ENCODE measurements at places on chromosomes 2 and 18.

- no peak for DNase-seq
Measured at GRCh38 chr2:164479460-164479859, 141.8 kb downstream of the GRB14 start.

DNA sequence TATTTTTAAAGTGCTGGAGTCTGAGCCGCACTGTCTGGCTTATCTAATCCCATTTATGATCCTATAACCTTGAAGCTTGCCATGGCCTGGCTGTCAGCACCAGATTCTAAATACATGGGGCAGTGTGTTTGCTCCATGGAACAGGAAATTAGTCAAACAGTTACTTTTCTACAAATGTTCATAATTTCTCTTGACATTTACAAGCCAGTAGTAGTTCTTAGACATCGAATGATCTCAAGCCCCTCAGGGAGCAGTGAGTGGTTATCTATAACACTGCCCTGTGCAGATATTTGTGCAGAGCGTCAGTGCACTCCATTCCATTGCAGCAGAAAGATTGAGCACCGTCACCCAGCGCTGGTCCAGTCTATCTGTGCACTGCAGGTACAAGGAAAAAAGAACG is 205.2 kb downstream of the AGPS start:
- DNase-seq = no peak

GRCh38 chr2:74181739-74182138 is 3.1 kb upstream of the MOB1A start:
- DNase-seq = no peak

DNA sequence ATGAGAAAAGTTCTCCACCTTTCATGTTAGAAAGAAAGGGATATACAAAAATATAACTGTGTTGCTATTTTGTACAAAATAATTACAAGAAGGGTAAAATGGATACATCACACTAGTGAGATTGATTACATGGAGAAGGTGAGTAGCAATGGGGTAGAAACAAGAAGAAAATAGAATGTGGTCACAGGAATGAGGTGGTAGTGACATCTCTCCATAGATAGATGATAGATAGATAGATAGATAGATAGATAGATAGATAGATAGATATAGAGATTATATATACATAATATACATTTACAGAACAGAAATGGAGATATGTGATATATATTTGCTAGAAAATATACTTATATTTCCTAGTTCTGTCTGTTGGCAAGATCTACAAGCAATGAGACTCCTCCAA is 95.3 kb upstream of the RGPD4 start:
- DNase-seq = no peak

GRCh38 chr2:66440708-66441497 is 6.0 kb downstream of the MEIS1 start:
- no peak for DNase-seq

DNA sequence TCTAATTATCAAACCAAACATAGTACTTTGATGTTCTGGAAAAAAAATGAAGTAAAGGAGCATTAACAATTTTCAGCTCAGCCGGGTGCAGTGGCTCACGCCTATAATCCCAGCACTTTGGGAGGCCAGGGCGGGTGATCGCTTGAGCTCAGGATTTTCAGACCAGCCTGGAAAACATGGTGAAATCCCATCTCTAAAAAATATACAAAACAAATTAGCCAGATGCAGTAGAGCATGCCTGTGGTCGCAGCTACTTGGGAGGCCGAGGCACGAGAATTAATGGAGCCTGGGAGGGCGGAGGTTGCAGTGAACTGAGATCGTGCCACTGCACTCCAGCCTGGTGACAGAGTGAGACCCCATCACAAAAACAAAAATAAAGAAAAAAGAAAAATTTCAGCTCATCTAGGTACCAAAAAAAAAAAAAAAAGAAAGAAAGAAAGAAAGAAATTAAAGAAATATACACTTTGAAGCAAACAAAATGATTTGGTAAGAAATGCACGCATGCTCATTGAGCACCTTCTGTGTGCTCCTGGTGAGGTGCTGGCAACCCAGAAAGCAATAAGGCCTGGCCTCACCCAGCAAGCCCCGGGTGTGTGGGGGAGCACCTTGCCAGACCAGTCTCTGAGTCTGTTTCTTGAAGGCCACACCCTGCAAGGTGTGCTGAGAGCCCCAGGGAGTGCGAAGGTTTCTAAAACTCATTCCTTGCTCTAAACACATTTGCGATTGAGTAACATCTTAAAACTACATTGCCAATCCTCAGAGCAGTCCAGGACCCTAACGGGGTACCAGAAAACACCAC is 133.5 kb downstream of the TFCP2L1 start:
- DNase-seq = no peak

DNA sequence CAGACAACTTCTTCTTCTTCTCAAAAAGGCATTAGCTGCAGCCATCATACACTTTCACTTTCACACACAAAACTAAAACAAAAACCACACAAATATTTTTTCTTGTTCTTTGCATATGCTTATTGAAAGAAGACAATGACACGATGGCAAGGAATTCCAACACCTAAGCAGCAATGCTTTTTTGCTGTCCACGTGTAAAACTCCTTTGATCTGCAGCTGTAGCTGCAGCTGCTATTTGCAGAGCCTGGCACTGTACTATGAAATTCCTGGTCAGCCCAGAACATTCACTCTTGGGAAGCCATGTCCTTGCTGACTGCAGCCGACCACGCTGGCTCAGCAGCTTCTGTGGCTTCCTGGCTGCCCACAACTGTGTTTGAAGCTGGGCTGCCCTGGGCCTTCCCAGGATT is 316.2 kb downstream of the CDH2 start:
- DNase-seq = no peak

DNA sequence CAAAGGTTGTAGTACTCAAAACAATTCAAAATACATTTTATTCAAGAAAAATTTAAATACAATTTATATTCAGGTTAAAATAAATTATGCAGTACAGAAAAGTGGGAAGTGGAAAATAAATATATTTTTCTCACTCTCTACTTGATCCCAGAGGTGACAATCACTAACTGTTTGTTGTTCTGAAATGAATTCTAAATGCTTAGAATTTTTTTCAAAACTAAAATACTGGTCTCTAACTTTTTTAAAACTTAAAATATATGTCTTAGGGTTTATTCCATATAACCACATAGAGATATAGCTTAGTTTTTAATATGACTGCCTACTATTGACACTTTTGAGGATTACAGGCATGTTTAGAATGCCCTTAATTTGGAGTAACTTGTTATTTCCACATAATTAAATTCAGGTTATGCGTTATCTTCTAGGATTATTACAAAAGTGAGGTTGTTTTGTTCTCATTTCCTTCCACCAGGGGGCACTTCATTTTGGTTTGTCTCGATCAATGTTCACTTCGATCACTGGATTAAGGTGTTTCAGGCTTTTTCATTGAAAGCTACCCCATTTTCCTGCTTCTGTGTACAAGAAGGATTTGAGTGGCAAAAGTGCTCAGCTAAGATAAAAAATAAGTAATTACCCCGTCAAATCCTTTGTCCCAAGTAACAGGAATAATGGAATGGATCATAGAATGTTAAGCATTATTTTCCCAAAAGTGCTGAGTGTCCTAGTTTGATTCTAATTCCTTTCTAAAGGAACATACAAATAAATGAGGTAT is 27.1 kb upstream of the TFPI start:
- no peak for DNase-seq

GRCh38 chr2:122210898-122211856 is 455.7 kb downstream of the TSN start:
- DNase-seq = no peak

DNA sequence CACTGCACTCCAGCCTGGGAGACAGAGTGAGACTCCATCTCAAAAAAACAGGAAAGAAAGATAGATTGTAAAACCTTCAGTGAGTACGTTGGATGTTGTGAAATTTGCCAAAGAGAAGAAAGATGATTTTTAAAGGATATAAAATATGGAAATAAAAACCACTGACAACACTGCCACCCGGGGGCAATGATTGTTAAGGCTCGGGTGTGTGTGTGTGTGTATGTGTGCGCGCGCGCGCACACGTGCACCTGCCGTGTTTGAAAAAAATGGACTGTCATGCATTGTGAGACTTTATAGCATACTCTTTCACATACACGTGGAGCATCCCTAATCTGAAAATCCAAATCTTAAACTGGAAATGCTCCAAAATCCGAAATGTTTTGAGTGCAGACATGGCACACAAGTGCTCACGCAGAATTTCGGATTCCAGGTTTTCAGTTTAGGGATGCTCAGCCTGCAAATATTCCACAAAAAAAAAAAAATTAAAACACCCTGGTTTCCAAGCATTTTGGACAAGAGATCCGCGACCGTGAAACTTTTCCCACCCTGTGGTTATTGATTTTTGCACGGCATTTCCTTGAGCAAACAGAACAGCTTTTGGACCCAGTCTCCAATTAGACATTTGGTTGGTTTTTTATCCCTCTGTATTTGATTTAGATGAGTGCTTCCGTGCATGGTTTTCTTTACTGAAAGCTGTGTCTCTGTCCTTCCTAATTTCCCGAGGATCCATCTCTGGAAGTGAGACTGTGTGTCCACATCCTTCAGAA is 269.2 kb downstream of the AGAP1 start:
- DNase-seq = no peak

GRCh38 chr2:188119112-188119838 is 172.4 kb upstream of the GULP1 start:
- DNase-seq = no peak

- no peak for DNase-seq
Measured at GRCh38 chr2:201574766-201575165, 68.5 kb downstream of the TMEM237 start.

DNA sequence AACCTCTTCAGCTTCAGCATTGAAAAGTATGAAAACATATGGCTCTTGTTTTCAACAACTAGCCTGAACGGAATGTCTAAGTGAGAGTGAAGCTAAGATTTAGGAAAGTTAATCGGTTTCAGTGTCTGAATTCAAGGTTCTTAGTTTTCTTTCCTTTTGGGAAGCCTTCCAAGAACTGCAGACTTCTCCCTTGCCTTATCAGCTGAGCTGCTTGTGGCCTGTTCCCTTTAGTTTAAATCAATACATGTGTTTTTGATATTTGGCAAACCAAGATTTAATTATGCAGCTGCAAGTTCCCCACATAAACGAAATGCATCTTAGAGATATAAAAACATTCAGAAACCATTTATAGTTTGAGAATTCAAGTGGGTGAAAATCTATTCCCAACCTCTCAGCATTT is 274.3 kb upstream of the NRP2 start:
- no peak for DNase-seq

DNA sequence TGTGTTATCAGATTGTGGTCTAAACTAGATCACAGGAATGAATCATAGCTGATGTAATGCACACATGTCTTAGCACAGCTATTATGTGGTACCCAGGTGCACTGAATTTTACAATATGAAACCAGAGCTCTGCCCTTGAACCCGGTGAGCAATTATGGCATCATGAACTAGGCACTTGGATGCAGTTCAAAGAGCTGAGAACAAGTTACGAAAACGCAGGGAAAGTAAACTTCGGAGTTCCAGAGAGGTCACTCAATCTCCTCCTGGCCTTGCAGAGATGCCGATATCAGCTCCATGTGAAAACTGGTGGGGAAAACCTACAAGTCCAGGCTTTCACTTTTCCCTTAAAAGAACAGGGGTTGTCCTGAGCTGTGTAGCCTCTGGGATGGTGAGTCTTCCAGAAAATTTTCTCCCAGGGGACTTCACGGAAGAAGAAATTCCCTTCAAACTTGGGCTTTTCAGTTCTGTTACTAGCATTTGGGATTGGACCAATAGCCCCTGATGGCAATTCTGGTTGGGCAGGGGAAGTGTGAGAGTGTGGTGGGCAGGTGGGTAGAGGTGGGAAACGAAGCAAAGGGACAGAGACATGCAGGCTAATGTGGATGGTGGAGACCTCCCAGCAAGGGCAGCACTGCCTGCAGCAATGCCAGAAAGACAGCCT is 71.1 kb upstream of the SH3BP4 start:
- no peak for DNase-seq

- no peak for DNase-seq
Measured at GRCh38 chr18:32930695-32931301, 158.0 kb upstream of the KLHL14 start.

DNA sequence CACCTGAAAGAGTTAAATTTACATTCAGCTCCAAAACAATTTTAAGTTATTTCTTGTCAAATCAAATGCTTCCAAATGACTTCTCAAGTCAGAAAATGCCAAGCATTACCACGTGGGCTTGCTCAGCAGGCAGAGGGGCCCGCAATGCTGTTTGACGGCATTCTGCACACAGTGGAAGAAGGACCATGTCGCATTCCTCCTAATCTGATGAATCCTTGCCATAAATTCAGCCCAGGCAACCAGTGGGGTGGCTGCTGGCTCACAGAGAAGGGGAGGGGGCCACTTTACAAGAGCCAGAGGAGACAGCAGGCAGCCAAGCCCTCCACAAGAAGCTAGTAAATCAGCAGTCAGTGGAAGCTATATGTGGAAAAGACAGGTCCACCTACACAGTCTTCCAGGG is 56.7 kb downstream of the OSR1 start:
- DNase-seq = no peak

DNA sequence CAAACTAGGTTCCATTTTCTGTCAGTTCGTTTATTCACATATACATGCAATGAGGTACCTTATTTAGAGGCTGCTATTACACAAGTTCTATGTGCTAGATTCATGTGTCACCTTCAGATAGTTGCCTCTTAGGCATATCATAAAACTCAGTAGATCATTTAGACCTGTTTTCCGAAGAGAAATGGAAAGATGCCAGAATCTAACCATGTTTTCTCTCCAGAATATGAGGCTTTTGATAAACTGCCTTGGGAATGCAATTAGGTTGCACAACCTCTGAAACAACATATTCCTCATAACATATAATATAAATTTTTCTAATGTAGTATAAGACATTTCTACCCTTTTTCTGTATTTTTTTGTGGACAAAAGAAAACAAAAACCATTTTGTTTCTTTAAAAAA is 108.1 kb downstream of the PRPF40A start:
- DNase-seq = no peak

GRCh38 chr2:241877989-241878970 is 8.8 kb downstream of the RTP5 start:
- DNase-seq = peak; percentile 59

GRCh38 chr18:49381267-49381845 is 79.1 kb downstream of the DYM start:
- no peak for DNase-seq

GRCh38 chr2:19846030-19846429 is 55.8 kb downstream of the TTC32 start:
- no peak for DNase-seq

DNA sequence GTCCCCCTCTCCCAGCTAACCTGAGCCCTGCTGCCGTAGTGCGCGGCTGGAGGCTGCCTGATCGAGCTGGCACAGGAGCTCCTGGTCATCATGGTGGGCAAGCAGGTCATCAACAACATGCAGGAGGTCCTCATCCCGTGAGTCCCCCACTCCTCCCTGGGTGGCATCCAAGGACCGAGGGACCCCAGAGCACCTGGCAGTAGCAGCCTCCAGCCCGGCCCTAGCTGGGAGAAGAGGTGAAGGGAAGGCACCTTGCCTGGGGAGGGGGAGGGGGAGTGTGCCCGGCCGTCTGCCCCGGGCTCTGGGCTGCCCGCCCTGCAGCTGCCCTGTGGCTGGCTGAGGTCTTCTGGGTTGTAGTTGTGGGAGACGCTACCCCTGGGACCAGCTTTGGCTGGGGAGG is 26.3 kb downstream of the ANO7 start:
- DNase-seq = no peak

GRCh38 chr18:46250084-46250811 is 146.1 kb downstream of the HAUS1 start:
- DNase-seq = no peak

GRCh38 chr2:206150631-206151030 is 8.6 kb downstream of the NDUFS1 start:
- no peak for DNase-seq
